Stimulated activated CD8-positive, alpha-beta memory T cell treated with anti-CD3 and anti-CD28 coated beads, Interleukin-15, amount 100 ng/mL, for 1 hour (primary cell): ENCODE measurements at places on chromosomes 5 and 9.
A peak's percentile ranks its signal among the peaks of the same experiment; 100 is the strongest.

GRCh38 chr9:14405176-14405706, 91.3 kb upstream of the NFIB start:
- DNase-seq = no peak

GRCh38 chr5:2466966-2467365, 284.5 kb downstream of the IRX2 start:
- no peak for DNase-seq

GRCh38 chr9:105055917-105056316, 128.0 kb upstream of the ABCA1 start:
- no peak for DNase-seq

DNA sequence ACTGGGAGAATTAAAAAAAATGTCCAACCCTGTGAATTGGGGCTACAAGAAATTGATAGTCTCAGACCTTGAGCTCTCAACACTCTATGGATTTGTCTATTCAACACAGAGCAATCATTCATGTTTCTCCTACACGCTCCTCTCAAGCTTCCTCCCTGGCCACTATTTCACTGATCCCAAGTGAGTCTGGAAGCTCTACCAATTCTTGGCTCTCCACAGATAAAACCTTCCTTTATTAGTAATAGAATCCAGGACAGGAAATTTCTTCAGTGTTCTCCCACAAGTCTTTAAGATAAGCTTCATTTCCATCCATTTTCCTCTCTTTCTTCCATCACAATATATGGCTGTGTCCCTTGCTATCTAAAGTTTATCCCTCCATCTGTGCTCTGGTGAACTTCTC, 215.1 kb upstream of the PAPPA start:
- DNase-seq = no peak

GRCh38 chr9:76962732-76963131, 56.7 kb upstream of the FOXB2 start:
- no peak for DNase-seq

GRCh38 chr5:140262221-140262620, 40.7 kb downstream of the PFDN1 start:
- DNase-seq = no peak

GRCh38 chr5:119016125-119016774, 27.9 kb upstream of the DTWD2 start:
- DNase-seq = no peak

- no peak for DNase-seq
Observed at GRCh38 chr9:14006386-14007187, 307.4 kb downstream of the NFIB start.

DNA sequence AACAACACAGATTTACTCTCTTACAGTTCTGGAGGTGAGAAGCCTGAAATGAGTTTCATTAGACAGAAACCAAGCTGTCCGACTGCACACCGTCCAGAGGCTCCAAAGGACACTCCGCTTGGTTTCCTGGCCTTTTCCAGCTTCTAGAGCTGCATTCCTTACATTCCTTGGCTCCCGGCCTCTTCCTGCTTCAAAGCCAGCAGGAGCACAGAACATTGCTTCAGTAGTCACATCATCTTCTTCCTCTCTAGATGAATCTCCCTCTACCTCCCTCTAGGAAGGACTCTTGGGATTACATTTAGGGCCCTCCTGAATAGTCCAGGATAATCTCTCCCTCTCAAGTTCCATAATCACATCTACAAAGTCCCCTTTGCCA, 213.3 kb downstream of the CDK5RAP2 start:
- no peak for DNase-seq

- DNase-seq = no peak
Observed at GRCh38 chr9:69571032-69571431, 101.1 kb downstream of the APBA1 start.

DNA sequence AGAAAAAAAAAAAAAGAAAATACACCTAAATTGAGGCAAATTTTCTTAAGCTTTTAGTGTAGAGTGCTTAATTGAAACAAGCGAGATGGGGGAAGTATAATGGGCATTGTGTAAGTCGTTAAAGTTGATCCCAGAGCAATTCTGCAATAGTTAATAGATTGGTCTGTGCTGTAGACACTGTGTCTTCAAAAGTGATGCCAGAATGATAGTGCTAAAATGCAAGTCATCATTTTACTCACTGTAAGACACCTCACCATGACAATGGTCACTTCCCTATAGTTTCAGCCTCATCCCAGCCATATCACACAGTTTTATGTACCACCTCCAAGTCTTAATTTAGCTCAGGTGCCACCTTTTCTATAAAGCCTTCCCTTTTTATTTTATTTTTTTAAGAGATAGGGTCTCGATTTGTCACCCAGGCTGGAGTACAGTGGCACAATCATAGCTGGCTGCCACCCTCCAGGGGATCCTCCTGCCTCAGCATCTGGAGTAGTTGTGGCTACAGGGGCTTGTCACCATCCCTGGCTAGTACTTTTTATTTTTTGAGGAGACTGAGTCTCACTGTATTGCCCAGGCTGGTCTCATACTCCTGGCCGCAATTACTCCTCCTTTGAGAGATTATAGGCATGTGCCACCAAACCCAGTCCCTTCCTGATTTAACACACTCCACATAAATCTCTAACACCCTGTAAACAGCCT, 6.2 kb downstream of the COX7C start:
- no peak for DNase-seq

DNA sequence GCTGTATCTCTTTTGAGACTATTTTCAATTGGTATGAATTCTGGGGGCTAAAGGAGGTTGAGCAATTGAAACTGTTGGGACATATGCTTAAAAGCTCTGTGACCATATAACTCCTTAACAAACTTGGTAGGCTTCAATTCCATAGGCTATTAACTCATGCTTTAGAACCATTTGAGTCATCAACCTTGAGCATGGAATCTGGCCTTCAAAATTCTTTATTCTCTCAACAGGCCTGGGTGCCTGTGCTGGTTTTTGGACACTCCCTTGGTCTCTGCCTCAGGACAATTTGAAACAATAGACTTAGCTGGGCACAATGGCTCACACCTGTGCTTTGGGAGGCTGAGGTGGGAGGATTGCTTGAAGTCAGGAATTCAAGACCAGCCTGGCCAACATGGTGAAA, 61.4 kb upstream of the EPB41L4A start:
- no peak for DNase-seq

GRCh38 chr5:1189269-1189668, 12.1 kb upstream of the SLC6A19 start:
- DNase-seq = no peak

GRCh38 chr5:22650511-22650910, 202.6 kb downstream of the CDH12 start:
- DNase-seq = no peak

GRCh38 chr5:5422819-5423515, 490 bp downstream of the ICE1 start:
- no peak for DNase-seq

GRCh38 chr5:50786073-50786472, 119.6 kb downstream of the PARP8 start:
- no peak for DNase-seq

DNA sequence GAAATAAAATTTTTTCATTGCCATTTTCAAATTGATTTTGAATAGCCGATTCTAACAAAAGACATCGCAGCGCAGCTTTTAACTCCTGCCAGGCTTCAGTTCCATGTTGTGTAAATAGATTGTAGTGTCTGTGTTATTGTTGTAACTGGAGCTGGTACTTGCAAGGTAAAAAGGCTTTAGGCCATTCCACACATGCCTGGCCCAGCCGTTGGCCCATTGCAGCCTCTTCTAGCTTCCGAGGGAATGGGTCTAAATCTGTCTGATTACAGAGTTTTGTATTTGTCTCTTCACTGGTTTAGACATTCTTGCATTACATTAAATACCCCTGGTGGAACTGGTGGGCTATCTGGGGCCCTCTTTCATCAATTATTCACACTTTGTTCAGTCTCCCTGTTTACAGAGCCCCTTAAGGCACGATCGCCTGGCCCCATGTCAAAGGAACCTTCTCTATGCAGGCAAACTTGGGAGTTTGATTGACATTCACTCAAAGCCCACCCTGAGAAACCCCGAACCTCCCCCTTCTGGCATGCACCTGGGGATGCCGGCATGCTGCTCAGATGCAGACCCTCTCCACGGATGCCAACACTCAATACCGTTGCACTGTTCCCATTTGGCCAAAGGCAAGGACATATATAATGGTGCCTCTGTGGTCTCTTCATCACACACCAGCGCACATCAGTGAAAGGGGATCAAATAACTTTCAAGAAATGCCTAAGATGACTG, 281.7 kb upstream of the IRX2 start:
- DNase-seq = no peak

- no peak for DNase-seq
Observed at GRCh38 chr9:89749500-89750116, 144.8 kb downstream of the GADD45G start.

- no peak for DNase-seq
Observed at GRCh38 chr5:3376611-3377010, 219.0 kb upstream of the IRX1 start.

GRCh38 chr5:132490484-132491367, at the start of gene IRF1:
IRF1 (minus strand) TSS chr5:132490773; CDS start chr5:132489478, 1,295 bp downstream.
- DNase-seq = peak; percentile 92

DNA sequence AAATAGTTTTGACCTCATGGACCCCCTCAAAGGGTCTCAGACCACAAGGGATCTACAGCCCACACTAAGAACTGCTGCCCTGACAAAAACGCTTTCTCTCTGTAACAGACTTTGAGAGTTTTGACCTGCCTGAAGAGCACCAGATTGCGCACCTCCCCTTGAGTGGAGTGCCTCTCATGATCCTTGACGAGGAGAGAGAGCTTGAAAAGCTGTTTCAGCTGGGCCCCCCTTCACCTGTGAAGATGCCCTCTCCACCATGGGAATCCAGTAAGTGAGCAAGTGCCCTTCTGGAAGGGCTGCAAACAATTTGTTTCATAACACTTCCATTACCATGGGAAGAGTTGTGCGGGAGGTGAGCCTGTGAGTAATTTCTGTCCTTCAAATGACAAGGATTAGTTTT, 6.0 kb downstream of the PTTG1 start:
- DNase-seq = no peak

DNA sequence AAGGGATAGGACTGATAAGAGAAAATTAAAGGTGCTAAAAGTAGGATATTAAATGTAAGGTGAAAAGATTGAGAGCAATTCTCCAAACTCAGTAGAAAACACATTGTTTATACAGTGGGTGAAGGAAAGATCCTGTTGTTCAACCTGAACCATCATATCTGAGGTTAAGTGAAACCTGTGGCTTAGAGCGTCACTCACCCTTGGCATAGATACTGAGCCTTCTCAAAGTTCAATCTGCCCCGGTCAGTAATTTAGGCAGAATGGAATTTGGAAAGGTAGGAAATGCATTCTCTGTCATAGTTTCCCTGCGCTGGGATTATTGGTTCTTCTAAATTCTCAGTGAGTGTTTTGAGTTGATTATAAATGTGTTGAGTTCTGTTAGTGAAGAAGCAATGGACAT, 456.2 kb upstream of the NMUR2 start:
- DNase-seq = no peak

GRCh38 chr9:109705515-109705914, 74.5 kb upstream of the PALM2AKAP2 start:
- DNase-seq = no peak

DNA sequence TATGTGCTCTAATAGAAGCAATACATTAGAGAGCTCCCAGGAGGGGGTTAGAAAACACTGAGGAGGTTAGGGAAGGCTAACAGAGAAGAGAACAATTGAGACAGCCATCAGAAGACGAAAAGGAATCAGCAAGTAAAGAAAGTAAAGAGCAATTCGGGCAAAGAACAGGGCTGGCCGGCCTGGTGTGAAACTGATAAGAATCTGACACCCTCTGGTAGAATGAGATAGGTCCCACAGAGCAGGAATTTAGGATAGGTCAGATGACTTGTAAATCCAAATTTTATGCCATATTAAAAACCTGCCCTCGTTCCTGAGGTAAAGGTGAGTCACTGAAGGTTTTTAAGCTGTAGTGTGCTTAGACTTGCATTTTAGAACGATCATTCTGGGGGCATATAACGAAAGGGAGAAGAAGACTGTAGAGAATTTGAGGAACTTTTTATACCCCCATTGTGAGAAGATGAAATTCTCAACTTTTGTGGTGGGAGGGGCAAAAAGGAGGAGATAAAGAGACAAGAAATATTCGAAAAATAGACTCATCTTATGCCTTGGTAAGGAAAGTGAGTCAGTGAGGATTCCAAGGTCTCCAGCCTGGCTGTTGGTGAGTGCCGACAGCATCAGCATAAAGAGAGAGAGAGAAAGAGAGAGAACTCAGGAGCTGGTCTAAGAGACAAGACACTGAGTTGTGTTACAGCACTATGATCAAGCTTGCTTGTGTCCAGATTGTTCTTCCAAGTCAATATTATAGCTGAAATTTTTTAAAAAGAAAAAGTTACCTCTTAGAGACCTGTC, 51.3 kb downstream of the TMEM167A start:
- no peak for DNase-seq

- no peak for DNase-seq
Observed at GRCh38 chr9:34486572-34486971, 28.0 kb downstream of the DNAI1 start.

GRCh38 chr9:79403495-79403894, 168.3 kb upstream of the TLE4 start:
- DNase-seq = no peak

- no peak for DNase-seq
Observed at GRCh38 chr5:126516133-126516532, 78.9 kb downstream of the ALDH7A1 start.

GRCh38 chr9:133658442-133659431, 22.6 kb downstream of the DBH start:
- DNase-seq = no peak

GRCh38 chr5:150245111-150245789, 44.3 kb downstream of the CAMK2A start:
- no peak for DNase-seq
